Astrocyte of the hippocampus (primary cell): ENCODE measurements at places on chromosomes 2 and 18.

GRCh38 chr2:30243231-30243630 lies 11.9 kb downstream of the LBH start:
- no peak for DNase-seq

GRCh38 chr2:24513281-24514071 lies 22.4 kb downstream of the NCOA1 start:
- no peak for DNase-seq

DNA sequence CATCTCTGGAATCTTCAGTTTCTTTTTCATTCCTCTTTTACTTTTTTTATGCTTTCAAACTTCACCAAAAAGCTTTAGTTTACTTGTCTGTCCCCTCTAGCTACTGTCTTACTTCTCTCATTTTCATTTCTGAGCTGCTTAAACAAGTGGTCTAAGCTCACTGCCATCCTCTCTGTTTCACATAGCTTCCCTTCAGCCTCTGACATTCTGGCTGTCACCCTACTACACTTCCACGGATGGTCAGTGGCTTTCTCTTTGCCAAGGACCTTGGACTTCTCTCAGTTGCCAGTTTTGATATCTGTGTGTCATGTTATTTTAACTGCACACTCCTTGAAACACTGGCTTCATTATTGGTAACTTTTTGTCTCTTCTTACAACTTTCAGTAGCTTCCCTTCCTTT lies 176.1 kb downstream of the IKZF2 start:
- DNase-seq = no peak

DNA sequence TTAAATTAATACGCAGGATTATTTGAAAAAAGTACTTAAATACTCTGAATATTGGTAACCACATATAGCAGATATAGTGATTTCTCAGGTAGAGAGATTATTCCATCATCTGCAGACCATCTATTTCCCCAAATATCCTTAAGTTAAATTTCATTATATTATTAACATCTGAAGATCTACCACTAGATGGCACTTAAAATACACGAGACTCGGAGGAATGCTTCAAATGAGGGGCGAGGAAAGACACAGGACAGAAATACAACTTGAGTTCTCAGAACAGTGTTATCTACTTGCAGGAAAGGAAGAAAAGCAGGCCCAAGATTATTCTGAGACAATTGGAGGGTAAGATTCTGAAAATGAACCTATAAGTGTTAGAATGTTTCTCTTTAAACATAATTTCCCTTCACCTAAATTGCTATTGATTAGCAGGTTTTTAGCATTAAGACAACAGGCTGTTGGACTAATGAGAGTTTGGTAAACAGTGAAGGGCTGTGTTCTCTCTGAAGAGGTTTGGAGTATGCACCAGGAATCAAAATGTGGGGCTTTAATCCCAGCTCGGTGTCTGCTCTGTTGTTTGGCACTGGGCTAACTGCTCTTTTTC lies 76.9 kb upstream of the GCFC2 start:
- peak; percentile 73 for DNase-seq

DNA sequence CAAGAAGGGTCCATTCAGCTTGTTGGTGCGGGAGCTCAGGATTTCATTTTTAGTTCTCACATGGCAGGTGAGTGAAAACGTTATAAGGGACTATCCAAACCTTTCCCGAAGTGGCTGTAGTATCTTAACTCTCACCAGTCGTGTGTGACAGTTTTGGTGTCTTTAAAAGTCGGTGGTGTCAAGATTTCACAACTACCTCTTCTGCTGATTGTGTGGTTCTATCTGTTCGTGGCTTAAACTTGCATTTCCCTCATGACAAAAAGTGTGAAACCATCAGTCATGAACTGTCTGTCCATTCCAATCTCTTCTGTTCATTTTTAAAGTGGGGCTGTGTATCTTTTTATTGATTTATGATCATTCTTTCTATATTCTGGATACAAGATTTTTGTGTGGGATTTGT lies 3.8 kb upstream of the AQP12B start:
- no peak for DNase-seq

- DNase-seq = no peak
Measured at GRCh38 chr2:60357996-60358395, 195.5 kb downstream of the BCL11A start.

- peak; percentile 95 for DNase-seq
Measured at GRCh38 chr2:12005886-12006681, 259.7 kb downstream of the LPIN1 start.

DNA sequence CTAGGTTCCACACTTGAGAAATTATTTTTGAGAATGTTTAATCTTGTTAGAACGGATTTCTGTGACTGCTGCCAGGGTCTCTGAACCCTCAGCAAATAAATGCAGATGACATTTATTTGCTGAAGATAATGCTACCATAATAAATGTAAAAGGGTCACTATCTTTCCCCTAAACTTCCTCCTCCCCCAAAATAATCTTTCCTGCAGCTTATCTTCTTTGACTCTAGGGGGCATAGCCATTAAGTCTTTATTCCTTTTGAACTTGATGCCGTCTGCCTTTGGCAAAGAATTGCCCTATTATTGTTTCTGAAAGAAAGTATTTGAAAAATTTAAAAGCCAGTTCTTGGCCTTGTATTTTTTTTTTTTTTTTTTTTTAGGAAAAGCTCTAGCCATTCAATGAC lies 63.6 kb upstream of the ACSL3 start:
- DNase-seq = peak; percentile 60

DNA sequence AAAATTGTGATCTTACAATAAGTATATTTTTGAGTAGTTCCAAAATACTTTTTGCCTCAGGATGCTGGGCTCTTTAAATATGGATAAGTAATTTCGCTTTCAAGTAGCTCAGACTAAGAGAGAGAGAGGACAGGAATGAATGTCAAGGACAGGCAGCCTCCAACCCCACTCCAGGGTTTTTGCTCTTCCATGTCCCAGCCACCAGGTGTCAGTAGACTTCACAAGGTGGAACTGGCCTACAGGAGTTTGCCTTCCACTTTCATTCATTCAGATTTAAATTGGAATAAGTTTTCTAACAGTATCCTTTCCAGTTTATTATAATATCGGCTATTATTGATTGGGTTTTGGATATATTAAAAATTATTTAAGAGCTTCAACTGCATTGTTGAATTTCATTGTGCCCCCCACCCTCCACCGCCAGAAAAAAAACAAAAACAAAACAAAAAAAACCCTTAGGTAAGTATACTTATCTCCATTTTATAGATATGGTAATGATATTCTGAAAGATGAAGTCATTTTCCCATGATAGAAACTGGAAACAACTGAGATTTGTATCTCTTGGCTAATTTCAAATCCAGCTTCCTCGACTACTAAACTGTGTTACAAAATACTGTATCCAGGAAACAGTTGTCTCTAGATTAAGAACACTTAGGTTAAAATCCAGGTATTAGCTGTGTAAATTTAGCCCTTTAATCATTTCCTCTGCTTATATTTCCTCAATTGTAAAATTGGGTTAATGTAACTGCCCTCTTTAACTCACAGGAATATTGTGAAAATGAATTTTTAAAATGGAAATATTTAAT lies 793.1 kb downstream of the ERBB4 start:
- peak; percentile 77 for DNase-seq

DNA sequence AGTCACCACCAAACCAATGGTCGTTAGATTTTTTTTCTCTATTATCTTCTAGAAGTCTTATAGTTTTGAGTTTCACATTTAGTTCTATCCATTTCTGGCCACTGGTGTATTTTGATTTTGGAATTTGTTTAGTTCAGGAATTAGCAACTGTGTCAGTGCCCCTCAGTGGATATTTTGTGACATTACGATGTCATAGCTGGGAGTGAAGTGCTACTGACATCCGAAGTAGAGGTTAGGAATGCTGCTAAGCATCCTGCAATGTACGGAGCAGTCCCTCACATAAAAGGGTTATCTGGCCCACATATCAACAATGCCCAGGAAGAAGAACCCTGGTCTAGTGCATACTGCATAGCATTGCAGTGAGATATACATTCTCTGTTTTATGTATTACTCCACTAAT lies 157.4 kb upstream of the RGPD4 start:
- DNase-seq = peak; percentile 16

- peak; percentile 30 for DNase-seq
Measured at GRCh38 chr2:190379249-190379964, 28.7 kb upstream of the MFSD6 start.

DNA sequence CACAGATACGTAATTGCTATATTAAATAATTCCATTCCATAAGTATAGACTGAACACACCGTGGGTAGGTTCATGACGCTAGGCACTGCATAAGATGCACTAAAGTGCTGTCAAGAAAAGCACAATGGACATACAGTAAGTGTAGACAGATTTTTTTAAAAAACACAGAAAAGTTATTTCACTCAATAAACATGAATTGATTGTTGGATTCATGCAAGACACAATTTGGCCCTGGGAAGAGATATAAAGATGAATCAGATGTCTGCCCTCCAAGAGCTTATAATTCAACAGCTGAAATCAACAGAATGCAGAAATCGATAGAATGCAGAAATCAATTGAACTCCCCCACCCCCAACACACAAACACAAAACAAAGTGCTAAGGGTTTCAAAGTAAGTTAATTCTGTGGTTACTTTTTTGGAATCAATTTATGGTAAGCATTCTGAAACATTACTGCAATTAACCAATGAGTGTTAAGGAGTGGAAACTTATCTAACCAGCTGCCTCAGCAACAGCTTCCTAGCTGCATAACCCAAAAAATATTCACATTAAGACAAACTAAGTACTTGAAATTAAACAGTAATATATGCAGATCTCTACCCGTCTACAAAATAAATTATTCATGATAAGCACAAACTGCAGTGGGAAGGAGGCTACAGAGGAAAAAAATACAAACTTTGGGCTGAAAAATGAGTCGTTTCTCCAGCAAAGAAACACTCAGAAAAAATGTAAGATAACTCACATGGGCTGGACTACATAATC lies 1.6 kb downstream of the NBAS start:
- DNase-seq = no peak

- DNase-seq = peak; percentile 38
Measured at GRCh38 chr2:10863837-10864236, 47.9 kb upstream of the KCNF1 start.

- DNase-seq = no peak
Measured at GRCh38 chr18:13548106-13548819, 178.1 kb downstream of the FAM210A start.

GRCh38 chr2:171595896-171596295 lies 73.6 kb downstream of the CYBRD1 start:
- DNase-seq = peak; percentile 87

GRCh38 chr18:45639408-45639807 lies 24.1 kb downstream of the SLC14A2 start:
- DNase-seq = no peak

GRCh38 chr2:134155134-134155533 lies 98.7 kb upstream of the MGAT5 start:
- no peak for DNase-seq

DNA sequence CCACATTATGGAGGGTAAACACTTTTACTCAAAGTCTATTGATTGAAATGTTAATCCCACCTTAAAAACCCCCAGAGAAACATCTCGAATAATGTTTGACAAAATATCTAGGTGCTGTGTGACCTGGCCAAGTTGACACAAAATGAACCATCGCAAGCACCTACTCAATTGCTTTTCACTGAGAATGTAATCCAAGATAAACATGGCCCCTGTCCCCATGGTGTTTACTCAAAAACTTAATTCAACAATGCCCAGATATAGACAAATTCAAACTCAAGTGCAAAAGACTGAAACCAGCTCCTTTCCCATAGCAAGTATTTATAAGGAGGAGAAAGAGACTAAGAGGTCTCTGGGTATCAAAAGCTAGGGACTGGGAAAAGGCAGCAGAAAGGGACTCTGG lies 15.0 kb upstream of the ACMSD start:
- DNase-seq = no peak

DNA sequence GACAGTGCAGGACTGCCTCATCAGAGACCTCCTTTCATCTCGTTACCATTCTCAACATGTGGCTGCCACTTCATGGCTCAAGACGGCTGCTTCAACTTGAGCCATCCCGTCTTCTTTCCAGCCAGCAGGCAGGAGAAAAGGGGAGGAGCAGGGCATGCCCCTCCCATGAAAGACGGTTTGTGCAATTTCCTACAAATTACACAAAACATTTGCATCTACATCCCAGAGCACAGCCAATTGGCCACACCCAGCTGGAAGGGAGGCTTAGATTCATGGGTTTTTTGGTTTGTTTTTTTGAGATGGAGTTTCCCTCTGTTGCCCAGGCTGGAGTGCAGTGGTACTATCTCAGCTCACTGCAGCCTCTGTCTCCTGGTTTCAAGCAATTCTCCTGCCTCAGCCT lies 11.8 kb downstream of the UCN start:
- DNase-seq = no peak

DNA sequence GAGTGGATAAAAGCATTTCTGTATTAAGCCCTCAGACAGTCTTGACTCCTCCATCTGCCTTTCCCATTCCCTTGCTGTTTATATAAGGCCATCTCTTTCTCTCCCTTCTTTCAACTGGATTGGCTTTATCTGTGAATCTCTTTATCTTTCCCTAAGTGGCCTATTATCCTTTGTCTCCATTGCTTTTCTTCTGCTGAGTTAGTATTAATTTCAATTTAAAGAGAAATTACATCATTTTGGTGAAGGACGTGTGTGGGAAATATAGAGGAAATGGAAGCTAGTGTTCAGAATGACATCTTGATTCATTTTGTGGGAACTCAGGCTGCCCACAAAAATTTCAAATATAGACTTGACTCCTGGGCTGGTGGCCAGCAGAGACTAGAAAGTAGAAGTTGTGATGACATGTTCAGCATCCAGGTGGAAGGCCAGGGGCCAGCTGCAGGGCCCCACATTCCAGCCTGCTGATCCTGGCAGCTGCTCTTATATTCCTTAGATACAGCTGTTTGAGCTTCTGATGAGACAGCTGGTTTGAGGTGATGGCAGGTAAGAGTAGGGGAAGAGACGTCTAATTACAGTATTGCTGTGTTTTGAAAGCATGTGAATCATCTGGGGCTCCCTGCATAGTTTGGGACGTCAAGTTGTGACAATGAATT lies 52.3 kb downstream of the DIS3L2 start:
- peak; percentile 93 for DNase-seq

- peak; percentile 17 for DNase-seq
Measured at GRCh38 chr2:224023188-224023587, 15.9 kb downstream of the SERPINE2 start.

DNA sequence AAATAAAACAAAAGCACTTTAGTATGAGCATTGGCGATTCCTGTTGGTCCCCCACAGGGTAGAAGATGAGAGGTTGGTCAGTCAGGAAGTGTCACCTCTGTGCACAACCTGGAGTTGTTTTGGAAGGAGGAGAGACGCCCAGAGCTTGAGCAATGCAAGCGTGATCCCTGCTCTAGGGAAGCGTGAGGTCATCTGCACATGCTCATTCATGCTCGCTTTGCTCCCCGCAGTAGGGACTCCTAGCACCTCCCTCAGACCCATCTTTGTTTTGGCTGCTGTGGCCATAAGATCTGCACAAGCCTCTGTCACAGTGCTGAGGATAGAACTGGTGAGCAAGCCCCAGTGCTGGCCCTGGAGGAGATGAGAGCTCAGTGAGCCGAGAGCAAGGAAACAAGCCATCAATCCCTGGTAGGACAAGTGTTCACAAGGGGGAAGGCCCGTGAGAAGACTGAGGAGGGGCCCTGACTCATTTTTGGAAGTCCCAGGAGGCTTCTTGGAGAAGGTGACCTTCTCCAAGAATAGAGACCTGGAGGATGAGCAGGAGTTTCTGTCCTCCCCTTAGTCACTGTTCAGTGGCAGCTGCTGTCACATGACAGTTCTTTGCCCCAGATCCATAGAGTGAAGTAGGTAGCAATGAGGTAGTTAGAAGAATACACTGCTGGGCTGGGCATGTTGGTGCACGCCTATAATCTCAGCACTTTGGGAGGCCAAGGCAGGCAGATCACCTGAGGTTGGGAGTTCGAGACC lies 13.3 kb upstream of the ATP8B1 start:
- no peak for DNase-seq
